ENCODE measurements at places on chromosomes 7 and 10.

DNA sequence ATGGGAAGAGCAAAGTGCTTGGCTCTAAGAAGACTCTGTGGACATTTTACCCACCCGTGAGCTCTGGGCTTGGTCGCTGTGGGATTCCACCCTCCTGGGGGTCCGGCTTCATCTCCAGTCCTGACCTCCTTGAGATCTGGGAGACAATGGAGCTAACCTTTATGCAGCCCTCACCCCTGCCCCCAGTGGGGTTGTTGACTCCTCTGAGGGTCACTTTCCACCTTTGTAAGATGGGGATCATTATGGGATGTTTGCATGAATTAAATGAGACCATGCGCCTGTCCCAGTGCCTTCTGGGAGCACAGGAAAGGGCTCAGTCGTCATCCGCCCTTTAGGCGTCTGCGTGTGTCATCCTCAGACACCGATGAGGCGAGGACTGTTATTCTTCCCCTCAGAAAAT lies 237.2 kb downstream of the SKAP2 start:
- DNase-seq, result no peak

DNA sequence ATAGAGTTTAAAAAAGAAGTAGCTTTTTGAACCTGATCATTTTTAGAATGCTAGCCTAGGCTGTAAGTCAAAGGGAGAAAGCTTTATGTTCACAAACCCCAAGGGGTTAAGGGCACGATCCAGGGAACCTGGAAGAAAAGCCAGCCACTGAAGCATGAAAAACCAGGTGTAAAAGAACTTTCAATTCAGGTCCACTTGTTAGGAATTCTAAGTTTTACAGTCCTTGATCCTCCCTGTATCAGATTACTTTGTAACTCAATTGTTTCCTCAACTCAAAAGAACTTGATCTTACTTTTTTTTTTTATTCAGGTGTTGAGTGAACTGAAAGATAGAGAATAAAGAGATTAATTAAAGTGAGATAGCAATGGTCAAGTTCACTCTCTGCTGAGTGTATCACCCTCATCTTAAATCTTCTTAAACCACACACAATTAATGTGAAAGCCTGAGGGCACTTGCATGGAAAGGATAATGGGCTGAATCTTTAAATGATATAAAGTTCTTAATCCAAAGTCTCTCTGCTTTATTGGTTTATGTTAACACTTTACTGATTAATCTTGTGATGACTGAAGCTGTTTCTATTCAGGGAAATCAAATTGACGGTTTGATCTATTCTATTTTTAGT lies 672.2 kb upstream of the LRRN3 start:
- DNase-seq, result no peak

DNA sequence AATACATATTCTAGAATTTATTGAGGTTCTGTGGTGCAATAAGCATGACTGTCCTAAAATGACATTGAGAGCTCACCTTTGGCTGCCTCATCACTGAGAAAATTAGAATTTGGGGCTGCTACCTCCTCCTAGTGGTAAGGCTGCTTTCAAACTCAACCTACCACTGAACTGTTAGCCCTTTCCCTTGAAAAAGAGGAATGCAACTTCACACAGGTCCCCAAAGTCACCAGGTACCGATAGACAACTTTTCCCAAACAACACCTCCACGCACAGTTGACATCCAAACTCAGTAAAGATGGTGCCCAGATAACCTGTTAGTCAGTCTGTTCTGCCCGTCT lies 75.9 kb upstream of the SCIN start:
- DNase-seq, result no peak

DNA sequence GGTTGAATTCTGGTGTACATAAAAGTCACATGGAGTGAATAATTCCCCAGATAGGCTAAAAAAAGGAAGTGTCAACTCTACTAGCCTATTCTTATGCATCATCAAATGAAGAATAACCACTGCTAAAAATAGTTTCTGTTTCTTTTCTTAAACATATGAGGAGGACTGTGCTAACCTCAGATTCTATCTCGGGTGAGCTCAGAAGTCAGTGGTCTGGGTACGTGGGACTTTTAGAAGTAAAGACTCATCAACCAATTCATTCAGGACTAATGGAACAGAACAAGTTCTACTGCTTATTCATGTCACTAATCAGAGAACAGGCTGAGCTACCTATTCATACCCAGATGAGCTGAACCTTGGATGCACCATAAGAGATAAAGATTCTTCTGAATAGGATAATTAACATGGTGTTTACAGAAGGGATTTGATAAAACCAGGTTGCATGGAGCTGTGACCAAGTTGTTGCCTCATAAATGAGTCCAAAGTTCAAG lies 9.5 kb upstream of the ASAH2 start:
- DNase-seq, result no peak
